ENCODE measurements at places on chromosomes 7 and 10.

GRCh38 chr10:6002809-6003510 is 25.6 kb upstream of the IL15RA start:
- H3K36me3 ChIP-seq = peaks cover under 1% of the 10 kb centered on the region
- no peak overlapping the region for H3K27ac ChIP-seq
- H3K27me3 ChIP-seq = peaks cover 8% of the 10 kb centered on the region
- no peak for DNase-seq
- H3K4me1 ChIP-seq = peaks cover 8% of the 10 kb centered on the region
- no peak overlapping the region for H3K4me3 ChIP-seq

DNA sequence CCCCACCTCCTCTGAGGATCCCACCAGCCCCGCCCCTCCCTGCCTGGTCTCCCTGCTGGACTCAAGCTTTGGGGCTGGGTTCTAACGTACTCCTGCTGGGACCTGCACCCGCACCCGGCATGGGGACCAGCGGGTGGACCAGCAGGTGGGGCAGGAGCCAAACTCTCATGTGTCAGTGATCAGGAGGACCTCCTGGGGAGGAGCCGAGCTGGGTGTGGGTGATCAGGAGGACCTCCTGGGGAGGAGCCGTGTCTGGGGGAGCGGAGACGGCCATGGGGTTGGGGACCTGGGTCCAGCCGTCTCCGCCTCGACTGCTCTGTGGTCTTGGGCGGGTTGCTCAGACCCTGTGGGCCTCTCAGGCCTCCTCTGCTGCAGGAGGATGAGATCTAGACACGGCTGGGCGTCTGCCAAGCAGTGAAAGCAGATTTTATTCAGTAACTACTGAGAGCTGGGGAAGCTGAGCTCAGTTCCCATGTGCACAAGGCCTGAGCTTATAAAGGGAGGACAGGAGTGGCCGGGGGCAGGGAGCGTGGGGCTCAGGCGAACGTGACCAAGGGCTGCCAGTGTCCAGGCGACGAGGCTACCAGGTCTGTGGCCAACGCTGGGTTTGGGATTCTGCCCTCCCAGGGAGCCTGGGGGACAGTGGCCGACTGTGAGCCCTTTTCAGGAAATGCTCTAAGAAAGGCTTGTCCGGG is 33.6 kb upstream of the UTF1 start:
- no peak overlapping the region for H3K4me3 ChIP-seq
- no peaks in the 10 kb centered on the region for H3K36me3 ChIP-seq
- H3K4me1 ChIP-seq = no peaks in the 10 kb centered on the region
- DNase-seq = no peak
- H3K27me3 ChIP-seq = peaks cover 14% of the 10 kb centered on the region

- peaks cover 8% of the 10 kb centered on the region for H3K4me1 ChIP-seq
- peak; percentile 51 for DNase-seq
- H3K4me3 ChIP-seq = no peak overlapping the region
- no peak overlapping the region for H3K27ac ChIP-seq
These were observed 4.7 kb upstream of the EBF3 start for GRCh38 chr10:129968853-129969183.

GRCh38 chr7:6317797-6318438 is 45.5 kb upstream of the CYTH3 start:
- no peaks in the 10 kb centered on the region for H3K27me3 ChIP-seq
- no peak overlapping the region for H3K27ac ChIP-seq
- peaks cover 12% of the 10 kb centered on the region for H3K4me1 ChIP-seq
- H3K36me3 ChIP-seq = no peaks in the 10 kb centered on the region
- no peak for DNase-seq
- peak overlapping the region; percentile 16 for H3K4me3 ChIP-seq
